ENCODE measurements at places on chromosomes 2 and 18.

DNA sequence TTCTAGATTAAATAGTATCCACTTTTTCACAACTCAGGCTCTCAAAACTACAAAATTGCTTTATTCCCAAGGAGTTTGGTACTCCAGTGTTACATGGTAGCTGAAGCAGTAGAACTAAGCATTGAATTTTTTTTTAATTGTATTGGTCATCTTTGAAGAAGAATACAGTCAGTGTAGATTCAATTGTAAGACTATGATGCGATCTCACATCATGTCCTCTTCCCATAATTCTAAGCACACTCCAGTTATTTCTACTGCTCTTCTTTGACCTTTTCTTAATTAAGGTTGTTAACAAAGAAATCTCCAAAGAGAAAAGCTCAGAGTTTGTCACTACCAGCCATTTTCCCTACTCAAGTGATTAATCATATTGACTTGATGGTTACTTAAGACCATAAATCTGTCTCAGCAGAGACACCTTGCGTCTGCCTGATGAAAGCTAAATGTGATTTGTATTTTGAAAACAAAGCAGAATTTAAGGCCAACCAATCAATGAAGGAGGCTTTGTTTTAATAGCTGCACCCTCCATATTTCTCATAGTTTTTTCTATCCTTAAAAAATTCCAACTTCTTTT lies 130.2 kb downstream of the DTNA start:
- DNase-seq, result no peak

GRCh38 chr2:202152104-202152715 lies 79.2 kb downstream of the KIAA2012 start:
- DNase-seq, result peak; percentile 92

DNA sequence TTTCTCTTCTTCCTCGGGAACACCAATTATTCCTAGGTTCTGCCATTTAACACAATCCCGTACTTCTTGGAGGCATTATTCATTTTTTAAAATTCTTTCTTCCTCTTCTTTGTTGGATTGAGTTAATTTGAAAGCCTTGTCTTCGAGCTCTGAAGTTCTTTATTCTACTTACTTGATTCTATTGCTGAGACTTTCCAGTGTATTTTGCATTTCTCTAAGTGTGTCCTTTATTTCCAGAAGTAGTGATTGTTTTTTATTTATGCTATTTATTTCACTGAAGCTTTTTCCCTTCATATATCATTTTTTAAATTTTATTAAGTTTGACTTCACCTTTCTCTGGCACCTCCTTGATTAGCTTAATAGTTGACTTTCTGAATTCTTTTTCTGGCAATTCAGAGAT lies 13.6 kb upstream of the UPP2 start:
- DNase-seq, result no peak

DNA sequence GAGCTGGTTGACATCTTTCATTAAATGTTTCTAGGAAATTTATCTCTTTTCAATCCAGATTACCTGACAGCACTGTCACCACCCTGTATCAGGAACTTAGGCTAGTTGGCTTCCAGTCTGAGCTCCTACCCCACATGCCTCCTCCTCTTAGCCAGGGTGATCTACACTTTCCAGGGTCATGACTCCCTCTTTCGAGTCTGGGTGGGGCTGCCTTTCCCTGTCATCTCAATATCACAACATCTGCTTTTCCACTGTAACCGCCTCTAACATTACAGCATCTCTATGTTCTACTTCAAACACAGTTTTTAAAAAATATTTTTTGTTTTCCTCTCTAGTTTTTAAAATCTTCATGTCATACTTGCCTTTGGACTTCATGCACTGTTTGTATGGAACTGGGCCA lies 129.2 kb downstream of the RBMS1 start:
- no peak for DNase-seq

DNA sequence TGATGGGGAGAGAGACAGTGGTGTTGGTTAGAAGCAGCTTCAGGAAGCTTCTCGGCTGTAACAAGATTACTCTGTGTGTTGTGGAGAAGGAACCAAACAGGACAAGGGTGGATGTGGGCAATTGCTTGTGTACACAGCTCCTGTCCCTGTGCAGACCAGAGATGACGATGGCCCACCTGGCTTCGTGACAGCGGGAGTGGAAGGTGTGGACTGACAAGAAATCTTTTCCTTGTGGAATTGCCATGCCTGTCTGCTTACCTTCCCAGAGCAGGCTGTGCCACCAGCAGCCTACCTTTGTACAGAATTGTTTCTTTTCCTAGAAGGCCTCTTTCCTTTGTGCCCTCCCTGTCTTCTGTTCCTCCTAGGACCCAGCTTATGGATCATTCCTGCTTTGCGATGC lies 93.8 kb downstream of the ITGB1BP1 start:
- DNase-seq, result no peak

GRCh38 chr2:32680942-32681341 lies 53.1 kb downstream of the TTC27 start:
- DNase-seq, result no peak

- DNase-seq, result no peak
Observed at GRCh38 chr2:215896921-215897320, 116.4 kb downstream of the MREG start.

- no peak for DNase-seq
Observed at GRCh38 chr18:9449600-9450414, 25.5 kb upstream of the RALBP1 start.

- DNase-seq, result peak; percentile 17
Observed at GRCh38 chr18:2111456-2111855, 459.8 kb downstream of the METTL4 start.

DNA sequence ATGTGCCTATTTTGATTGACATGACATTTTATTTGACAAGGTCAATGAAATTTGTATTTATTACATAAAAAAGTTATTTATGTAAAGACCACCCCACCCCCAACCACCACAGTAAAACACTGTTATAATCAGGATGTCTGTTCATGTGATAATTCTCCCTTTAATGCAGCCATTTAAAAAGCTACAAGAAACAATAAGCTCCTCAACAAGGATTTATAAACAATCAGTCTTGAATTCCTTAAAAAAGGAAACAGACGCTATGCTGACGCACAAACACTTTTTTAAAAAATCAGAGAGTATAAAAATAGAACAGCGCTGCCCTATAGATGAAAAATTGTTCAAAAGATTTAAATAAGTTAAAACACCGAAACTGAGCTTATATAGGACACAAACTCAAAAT lies 102.2 kb downstream of the SOS1 start:
- no peak for DNase-seq

- DNase-seq, result no peak
Observed at GRCh38 chr2:187576906-187577305, 22.7 kb upstream of the TFPI start.

DNA sequence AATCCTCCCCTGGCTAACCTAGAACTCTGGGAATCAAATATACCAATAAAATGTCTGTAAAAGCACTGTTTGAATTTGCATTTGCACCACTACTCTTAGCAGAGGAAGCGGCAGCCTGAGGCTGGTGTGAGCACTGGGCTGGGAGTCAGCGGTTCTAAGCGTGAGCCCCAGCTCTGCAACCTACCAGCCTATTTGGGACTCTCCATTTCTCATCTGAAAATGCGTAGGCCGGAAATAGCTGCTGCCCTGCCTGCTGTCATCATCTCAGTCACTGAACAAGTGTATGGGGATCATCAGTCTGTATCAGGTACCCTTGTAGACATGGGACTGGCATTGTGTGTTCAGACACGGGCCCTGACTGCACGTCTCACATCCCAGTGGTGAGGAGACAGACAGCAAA lies 194.3 kb downstream of the ANKRD30B start:
- no peak for DNase-seq

GRCh38 chr2:234047361-234047760 lies 3.1 kb upstream of the SPP2 start:
- no peak for DNase-seq

GRCh38 chr18:58045242-58046092 lies 1.4 kb downstream of the NEDD4L start:
- DNase-seq, result no peak

DNA sequence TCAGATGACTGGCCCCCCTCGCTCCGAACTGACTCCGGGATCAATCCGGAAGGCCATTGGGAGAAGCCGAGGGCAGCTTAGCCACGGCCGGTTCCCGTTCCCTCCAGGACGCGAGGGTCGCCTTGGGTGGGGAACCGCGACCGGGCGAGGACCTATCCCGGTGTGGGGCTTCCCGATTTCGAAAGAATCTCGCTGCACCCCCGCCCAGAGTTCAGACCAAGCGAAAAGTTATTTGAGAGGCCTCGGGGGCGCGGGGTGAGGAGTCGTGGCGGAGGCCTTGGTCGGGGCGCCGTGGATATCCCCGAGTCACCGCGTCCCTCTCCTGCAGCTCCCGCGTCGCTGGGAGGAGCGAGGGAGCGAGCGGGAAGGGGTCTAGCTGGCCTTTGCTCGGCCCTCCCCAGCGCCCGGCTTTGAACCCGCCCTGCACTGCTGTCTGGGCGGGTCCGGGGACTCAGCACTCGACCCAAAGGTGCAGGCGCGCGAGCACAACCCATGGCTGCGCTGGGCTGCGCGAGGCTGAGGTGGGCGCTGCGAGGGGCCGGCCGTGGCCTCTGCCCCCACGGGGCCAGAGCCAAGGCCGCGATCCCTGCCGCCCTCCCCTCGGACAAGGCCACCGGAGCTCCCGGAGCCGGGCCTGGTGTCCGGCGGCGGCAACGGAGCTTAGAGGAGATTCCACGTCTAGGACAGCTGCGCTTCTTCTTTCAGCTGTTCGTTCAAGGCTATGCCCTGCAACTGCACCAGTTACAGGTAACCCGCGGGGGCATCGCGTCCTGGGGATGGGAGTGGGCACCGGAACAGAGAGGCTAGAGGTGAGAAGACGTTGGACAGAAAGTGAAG lies at the start of gene CYP27A1:
TSS of gene CYP27A1 (plus strand) at position 457 of the 837 bp plus-strand sequence. CDS start at position 493, 36 bp downstream.
- DNase-seq, result no peak

GRCh38 chr2:230737300-230737699 lies 24.7 kb downstream of the CAB39 start:
- no peak for DNase-seq

DNA sequence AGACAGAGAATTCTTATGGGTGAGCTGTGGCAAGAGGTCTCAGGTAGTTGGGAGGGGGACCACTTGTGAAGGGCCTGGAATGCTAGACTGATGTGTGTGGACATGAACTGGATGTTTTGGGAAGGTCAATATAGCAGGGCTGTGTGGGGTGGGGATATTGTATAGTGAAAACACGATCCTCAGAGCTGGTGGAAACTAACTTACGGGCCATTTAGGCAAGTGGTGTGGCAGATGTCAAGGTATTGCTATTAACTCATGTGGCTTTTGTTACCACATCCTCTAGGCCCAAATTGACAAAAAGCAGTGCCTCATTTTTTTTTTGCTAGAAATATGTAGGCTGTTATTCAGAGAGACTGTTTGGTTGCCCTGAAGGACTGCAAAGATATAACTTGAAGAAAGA lies 8.0 kb upstream of the GALNT1 start:
- DNase-seq, result no peak

- no peak for DNase-seq
Observed at GRCh38 chr2:230075988-230076631, 7.4 kb upstream of the SLC16A14 start.

DNA sequence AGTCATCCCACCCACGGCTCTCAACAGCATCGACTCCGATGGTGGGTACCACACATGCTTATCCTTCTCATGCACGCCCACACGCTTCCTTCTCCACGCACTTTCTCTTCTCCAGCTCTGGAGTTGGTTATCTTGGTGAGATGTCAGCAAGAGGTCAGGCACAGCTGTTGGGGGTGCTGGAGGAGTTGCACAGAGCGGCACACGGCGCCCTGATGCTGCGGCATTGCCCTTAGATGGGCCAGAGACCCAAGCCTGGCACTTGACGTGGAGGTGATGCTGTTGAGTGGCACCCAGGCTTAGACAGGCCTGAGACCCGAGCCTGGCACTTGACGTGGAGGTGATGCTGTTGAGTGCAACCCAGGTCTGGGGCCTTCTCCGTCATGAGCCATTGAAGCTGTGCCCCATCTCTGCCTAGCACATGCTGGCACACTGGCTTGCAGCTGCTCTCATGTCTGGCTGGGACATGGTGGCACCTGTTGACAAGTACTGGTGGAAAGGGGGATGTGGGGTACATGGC lies 83.2 kb downstream of the DGKD start:
- DNase-seq, result no peak

- no peak for DNase-seq
Observed at GRCh38 chr18:35095983-35096676, 54.9 kb downstream of the MAPRE2 start.

- no peak for DNase-seq
Observed at GRCh38 chr18:77560341-77560992, 310.8 kb downstream of the GALR1 start.

DNA sequence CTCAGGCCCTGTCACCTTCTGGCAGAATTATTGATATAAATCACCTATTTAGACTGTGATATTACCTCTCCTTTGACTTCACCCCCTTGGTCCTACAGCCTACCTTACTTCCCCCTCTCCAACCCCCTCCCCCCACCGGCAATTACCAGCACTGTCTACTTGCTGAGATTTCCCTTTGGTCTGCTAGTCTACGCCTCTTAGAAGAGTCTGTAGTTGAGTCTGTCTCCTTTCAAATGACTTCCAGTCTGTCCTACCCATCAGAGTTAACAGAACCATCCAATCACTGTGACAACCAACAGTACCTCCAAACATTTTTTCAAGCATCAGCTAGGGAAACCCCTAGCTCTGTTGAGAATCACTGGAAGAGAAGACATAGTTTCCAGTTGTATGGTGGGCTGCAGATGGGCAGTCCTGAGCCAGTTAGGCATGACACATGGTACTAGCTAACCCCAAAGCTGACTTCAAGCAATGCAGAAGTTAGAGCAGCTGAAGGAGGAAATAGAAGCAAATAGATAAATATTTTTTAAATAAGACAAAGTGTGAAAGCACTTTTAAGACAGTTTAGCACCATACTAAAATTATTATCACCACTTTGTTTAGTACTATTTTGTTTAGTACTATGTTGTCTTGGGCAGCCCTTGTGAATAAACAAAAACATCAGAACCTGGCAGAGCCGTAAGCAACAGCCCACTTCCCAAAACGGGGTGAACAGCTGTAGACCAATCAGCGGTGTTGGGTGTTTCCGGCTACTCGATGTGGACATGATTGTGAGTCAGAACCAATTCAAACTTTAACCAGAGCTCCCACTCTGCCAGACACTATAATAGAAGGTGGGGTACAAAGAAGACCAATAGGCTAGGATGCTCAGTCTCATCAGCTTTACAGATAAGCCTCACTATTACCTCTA lies 2.7 kb upstream of the ASNSD1 start:
- no peak for DNase-seq

- DNase-seq, result no peak
Observed at GRCh38 chr2:10773821-10774341, 38.7 kb downstream of the PDIA6 start.

- no peak for DNase-seq
Observed at GRCh38 chr18:37179384-37179783, 350.5 kb downstream of the KIAA1328 start.

DNA sequence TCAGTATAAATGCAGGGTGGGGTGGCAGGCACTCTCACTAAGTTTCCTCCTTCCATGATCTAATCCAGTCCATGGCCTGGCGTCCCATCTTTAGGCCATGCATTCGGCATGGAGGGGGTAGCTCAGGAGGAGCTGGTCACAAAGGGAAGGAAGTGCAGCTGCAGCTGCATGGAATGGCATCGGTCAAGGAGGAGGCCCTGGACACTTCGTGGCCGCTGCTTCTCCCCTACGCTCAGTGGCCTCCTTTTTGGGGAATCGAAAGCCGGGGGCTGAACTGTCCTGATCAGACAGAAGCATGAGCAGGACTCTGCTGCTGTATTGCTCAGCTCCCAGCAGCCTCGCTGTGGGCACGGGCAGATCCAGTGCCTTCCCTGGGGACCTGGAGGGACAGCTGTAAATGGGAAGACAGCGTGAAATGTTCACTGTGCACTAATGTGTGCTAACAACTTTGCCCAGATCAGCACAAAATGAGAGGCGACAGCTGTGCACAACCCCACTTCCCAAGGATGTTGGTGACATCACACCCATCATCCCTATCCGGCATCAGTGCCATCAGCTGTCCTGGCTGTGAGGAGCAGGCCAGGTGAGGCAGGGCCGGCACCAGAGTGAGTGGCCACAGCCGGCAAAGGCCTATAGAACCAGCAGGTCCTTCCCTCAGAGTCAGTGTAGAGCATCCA lies 520.1 kb upstream of the RAB6C start:
- no peak for DNase-seq
